Large intestine (tissue), 12 donors: ENCODE measurements at places on chromosomes 5 and 9. TPM values are rescaled to one million over a fixed set of nuclear protein-coding genes. Genes with fewer than 3 reads are reported as not detected.

- no peak overlapping the region for H3K27ac ChIP-seq
- H3K4me1 ChIP-seq = no peaks in the 10 kb centered on the region
- H3K36me3 ChIP-seq = no peaks in the 10 kb centered on the region
- no peak for DNase-seq
Observed at GRCh38 chr9:108511307-108511706, 344.5 kb downstream of the ACTL7B start.

The PCDHGA9 gene
- 1.9 TPM for polyA plus RNA-seq

The TGFBI gene
- polyA plus RNA-seq = 99.6 TPM

The BTNL9 gene
- 11.6 TPM for polyA plus RNA-seq

The SPIN1 gene
- 83.0 TPM for polyA plus RNA-seq
